ENCODE measurements at places on chromosomes 13 and 19.

- no peak for DNase-seq
Measured at GRCh38 chr13:59843040-59843439, 320.7 kb downstream of the DIAPH3 start.

DNA sequence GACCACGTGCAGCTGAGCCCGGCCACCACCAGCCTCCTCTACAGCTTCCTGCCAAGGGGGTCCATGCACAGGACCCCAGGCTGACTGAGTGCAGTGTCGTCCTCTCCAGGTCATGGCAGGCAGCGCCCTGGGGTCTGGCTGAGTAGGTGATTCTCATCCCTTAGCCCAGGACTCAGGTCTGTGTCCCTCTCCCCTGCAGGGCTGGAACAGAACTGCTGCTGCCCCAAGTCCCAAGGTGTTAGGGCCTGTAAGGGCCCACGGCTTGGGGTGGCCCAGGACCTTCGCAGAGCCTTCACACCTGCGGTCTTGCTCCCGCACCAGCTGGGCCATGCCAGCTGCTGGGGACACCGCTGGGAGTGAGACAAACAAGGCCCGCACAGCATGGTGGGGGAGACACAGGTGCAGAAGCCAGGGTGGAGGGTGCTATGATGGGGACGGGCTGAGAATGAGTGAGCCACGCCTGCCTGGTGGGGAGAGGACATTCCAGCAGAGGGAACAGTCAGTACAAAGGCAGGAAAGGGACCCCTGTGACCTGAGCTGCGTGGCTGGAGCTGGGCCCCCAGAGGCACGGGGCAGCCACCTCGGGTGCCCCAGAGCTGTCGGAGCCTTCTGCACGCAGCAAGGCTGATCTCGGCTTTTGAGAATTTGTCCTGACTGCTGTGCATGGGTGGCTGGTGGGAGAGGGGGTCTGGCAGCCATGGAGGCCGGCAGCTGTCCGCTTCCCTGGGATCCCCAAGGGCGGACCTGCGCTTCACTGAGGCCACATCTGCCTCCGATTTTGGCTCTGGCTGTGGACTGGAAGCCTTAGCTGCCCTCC lies 11.9 kb downstream of the PLEKHF1 start:
- no peak for DNase-seq

DNA sequence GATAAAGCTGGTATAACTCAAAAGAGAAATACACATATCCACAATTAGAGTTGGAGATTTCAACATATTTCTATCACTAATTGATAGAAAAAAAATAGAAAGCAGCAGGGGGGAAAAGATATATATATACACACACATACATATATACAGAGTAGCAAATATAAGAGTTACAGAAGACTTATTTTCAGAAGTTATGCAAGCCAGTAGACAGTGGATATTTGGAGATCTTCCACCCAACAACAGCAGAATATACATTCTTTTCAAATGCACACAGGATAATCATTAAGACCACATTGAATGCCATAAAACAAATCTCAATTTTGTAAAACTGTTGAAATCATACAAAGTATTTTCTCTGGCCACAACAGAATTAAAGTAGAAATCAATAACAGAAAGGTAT lies 192.8 kb downstream of the LACC1 start:
- DNase-seq, result no peak

DNA sequence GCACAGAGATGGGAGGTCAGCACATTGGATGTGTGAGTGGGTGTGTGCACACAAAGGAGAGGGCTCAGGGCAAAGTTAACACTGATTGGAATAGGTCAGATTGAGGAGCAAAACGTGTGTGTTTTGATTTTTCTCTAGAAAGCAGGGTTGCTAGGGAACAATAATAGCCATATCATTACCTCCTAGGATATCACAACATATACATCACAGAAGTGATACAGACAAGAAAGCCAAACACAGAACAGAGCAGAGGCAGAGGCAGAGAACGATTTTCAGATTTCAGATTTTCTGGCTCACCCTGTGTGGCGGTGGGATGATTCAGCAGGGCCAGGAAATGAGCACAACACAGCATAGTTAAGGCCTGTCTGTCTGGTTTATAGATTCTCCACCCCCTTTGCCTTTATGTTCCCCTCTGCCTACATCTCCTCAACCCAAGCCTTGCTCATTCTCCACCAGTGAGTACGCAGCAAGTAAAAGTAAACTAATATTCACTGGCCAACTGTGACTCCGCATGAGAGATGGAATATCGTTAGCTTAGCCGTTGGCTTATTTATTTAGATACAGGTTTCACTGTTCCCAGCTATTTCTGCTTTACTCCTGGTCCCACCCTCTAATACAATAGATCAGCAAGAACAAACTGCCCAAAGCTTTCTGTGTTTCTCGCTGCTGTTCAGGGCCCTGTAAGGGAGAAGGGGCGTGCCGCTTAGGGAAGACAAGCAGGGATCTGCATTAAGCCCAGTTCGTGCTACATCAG lies 182.7 kb upstream of the TSC22D1 start:
- DNase-seq, result no peak

- DNase-seq, result no peak
Measured at GRCh38 chr19:32631381-32631780, 43.6 kb downstream of the ANKRD27 start.

DNA sequence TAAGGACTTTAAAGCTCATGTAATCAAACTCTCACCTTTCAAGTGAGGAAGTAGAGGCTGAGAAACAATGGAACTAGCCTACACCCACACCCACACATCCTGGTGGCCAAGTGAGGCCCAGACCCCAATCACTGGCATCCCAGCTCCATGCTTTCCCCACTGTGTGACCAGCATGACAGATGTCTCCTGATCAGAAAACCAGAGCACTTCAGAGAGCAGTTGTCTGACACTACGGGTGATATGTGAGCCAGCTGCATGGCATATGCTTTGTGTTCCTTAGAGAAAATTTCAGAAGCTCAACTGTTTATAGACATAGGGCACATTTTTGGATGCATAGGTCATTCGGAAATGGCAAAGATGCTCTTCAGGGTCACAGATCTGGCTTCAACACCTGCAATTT lies 315.2 kb downstream of the NDFIP2 start:
- peak; percentile 34 for DNase-seq

DNA sequence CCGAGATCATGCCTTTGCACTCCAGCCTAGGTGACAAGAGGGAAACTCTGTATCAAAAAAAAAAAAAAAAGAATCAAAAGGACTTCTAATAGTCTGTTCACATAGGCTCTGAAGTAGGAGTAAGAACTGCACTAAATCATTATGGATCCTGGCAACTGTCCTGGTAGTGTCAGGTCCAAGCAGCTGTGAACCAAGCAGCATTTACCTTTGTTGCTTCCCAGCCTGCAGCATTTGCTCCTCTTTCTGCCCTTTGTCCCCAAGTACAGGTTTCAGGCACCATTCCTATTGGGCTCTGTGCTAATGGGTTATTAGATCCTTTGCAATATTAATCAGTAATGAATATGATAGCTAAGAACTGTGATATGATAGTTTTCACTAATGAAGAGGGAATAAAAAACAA lies 77.4 kb upstream of the NBEA start:
- no peak for DNase-seq

DNA sequence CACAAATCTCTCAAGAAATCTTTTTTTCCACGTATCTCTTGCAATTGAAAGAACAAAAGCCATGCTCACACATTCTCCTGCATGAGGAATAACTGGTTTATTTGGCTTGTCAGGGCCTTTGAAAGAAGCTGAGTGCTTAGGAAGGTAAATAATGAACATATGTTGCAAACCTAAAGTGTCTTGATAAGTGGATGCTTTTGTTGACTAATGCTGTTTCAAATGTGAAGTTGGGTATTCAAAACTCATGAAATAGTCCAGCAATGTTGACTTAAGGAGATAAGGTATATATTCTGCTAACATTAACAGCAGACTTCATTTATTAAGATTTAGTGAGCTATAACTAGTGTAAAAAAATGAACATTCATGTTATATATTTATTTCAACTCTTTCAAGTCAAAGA lies 1792.7 kb upstream of the MIR17HG start:
- no peak for DNase-seq

- DNase-seq, result no peak
Measured at GRCh38 chr19:58382997-58383603, 2.3 kb upstream of the ZNF837 start.

Data from NCI-H1694 treated with DMSO at 0.1 percent for 48 hours (cell line).